ENCODE measurements at places on chromosomes 3 and 15.

- peaks cover 16% of the 10 kb centered on the region for H3K4me1 ChIP-seq
- H3K27me3 ChIP-seq: no peaks in the 10 kb centered on the region
- no peaks in the 10 kb centered on the region for H3K36me3 ChIP-seq
- no peak overlapping the region for H3K27ac ChIP-seq
- DNase-seq: no peak
Measured at GRCh38 chr3:169026543-169027182, 636.8 kb downstream of the MECOM start.

DNA sequence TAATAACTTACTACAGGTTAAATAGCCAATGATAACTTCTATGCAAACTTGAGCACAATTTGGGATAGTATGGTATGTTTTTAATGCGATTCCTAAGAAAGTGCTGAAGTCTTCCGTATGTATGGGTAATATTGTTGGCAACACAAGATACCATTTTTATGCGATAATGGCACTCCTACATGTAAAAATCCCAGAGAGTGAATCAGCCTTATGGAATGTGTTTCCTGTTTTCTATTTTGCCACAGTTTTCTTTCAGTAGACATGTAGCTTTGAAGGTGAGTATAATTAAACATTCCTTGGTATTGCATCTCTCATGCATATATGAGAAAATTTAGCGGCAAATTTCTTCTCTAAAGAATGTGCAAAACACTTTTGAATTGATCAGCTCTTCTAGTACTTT is 396.8 kb upstream of the AZI2 start:
- no peak overlapping the region for H3K4me3 ChIP-seq
- no peak overlapping the region for H3K27ac ChIP-seq
- no peak for DNase-seq
- peaks cover 6% of the 10 kb centered on the region for H3K36me3 ChIP-seq
- no peaks in the 10 kb centered on the region for H3K27me3 ChIP-seq
- H3K4me1 ChIP-seq: peaks cover 7% of the 10 kb centered on the region

- peak overlapping the region; percentile 5 for H3K27ac ChIP-seq
- peaks cover 60% of the 10 kb centered on the region for H3K4me1 ChIP-seq
- H3K36me3 ChIP-seq: no peaks in the 10 kb centered on the region
- no peak for DNase-seq
Measured at GRCh38 chr15:95286352-95286880, 1044.1 kb upstream of the NR2F2 start.

- H3K36me3 ChIP-seq: no peaks in the 10 kb centered on the region
- H3K4me3 ChIP-seq: no peak overlapping the region
- no peak for DNase-seq
- H3K27me3 ChIP-seq: no peaks in the 10 kb centered on the region
- peaks cover 4% of the 10 kb centered on the region for H3K4me1 ChIP-seq
Measured at GRCh38 chr3:69425249-69425648, 39.4 kb upstream of the FRMD4B start.

GRCh38 chr3:96259-96658 is 100.3 kb upstream of the CHL1 start:
- H3K27ac ChIP-seq: no peak overlapping the region
- H3K4me3 ChIP-seq: no peak overlapping the region
- peaks cover 9% of the 10 kb centered on the region for H3K27me3 ChIP-seq
- no peaks in the 10 kb centered on the region for H3K4me1 ChIP-seq
- no peak for DNase-seq

GRCh38 chr15:91782221-91782620 is 71.3 kb upstream of the SLCO3A1 start:
- H3K4me3 ChIP-seq: no peak overlapping the region
- no peak for DNase-seq
- peaks cover 58% of the 10 kb centered on the region for H3K27me3 ChIP-seq
- no peaks in the 10 kb centered on the region for H3K36me3 ChIP-seq

Measured in mesothelial cell of epicardium (in vitro differentiated cells).